Germinal center (tissue), 1 donor: ENCODE measurements at places on chromosomes 3 and 15.

DNA sequence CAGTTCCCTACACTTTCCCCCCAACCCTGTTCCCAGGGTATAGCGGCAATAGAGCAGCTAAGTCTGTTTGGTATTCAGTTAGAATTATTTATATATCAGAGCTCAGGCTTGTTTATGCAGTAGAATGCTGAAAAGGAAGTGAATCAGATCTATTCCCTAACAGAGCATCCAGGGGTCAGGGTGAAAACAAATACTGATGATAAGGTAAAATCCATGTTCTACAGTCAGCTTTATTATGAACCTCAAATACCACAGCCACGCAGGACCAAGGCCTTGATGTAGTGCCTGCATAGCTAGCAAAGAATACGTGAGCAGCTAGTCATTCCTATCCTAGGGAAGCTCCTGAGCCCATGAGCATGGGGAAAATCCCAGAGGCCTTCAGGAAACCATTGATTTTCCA is 229.7 kb upstream of the ICE2 start:
- no peak for DNase-seq

DNA sequence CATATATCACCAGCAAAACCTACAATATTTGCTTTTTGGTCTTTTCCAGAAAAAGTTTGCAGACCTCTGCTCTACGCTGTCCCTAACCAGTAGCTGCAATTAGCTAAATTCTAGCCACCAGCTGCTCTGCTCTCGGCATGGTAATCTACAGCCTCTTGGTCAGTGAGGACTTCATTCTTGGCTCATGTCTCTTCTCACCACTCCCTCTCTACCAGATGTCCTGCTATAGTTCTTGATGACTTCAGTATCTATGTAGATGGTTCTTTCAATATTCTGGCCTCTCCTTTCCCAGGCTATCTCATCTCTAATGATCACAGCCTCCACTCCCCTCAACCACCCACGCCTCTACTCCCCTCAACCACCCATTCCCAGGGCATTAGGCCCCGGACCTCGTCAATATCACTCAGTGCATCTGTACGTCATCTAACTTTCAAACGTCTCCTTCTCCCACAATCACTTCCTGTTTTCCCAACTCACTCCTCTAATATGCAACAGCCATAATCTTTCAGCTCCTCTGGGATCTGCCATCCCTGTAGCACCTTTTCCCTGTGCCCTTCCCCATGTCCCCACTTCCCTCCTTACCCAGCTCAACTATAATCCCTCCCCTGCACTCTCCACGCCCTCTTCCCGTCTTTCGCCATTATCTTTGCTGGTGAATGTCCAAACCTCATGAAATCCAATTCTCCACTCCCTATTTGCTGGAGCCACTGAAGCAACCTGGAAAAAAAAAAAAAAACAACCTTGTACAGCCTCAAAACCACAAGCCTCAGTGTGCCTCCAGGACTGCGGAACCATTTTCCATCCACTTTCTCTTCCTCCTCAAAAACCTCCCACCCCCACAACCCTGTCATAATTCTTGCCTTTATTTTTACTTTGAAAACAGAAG is 429.4 kb upstream of the PROK2 start:
- no peak for DNase-seq

- no peak for DNase-seq
Observed at GRCh38 chr3:145849115-145849514, 311.9 kb downstream of the PLOD2 start.

GRCh38 chr15:27179789-27180188 is 208.8 kb downstream of the GABRG3 start:
- no peak for DNase-seq

GRCh38 chr15:58298879-58299850 is 132.6 kb upstream of the LIPC start:
- DNase-seq: no peak

DNA sequence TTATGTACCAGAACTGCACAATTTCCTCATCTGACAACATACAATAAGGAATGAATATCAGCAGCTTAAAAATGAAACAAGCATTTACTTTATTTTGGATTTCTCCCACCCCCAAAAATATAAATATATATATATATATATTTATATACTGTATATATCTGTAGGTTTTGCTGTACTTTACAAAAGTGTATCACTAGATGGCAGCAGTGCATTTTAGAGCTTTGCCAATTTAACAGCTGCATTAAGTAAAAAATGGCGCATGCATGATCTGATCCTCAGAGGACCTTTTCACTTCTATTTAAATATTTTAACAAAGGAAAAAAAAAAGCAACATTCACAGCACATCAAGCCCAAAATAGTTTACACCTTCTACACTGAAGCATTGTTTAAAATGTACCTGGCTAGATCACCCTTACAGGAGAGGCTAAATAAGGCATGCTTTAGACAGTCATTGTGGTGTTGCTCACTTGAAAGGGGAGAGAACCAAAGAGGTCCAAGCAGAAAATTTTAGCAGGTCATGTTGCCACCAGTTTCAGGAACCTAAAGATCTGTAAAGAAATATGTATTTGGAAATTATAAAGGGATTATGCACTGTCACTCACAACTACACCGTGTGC is 72.6 kb downstream of the NPTN start:
- DNase-seq: peak; percentile 12

- no peak for DNase-seq
Observed at GRCh38 chr3:15264486-15264885, 58.4 kb downstream of the CAPN7 start.

DNA sequence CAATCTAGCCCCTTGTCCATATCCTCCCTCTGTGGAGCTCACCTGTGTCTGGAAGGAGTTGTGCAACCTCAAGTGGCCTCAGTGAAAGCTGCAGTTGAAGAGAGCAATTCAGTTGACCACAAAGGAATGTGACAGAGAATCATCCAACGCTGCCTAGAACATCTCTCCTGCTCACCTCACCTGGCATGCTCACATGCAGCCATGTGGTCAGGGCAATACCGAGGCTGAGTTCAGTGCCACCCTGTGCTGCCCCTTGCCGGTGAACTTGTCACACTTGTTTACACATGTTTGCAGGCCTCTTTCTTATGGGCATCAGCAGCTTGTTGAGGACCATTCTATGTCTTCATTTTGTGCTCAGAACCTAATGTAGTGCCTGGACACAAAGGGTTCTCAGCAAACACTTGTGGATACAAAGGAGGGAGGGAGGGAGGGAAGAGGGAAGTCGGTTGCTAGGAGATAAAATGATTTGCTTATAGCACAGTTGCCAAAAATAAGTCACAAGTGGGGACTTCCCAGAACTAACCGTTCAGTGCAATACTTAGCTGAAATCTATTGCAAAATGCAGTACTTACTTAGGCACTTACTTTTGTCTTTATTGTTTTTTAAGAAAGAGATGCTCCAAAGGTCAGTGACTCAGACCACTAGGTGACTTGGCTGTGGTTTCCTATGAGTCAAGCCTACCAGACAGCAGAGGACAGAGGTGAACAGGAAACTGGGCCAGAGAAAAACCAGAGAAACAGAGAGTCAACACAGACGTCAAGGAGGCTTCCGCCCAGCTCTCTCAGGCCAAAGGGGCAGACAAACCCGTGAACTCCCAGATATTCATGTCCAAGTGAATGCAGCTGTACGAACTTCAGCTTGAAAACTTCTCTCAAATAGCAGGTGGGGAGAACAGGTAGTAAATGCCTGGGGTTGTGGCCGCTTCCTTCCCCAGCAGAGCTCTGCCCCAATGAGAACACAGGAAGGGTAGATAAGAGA is 227.8 kb upstream of the CTNNB1 start:
- DNase-seq: peak; percentile 43

- no peak for DNase-seq
Observed at GRCh38 chr15:92633418-92633817, 22.2 kb downstream of the FAM174B start.
